ENCODE measurements at places on chromosomes 6 and 20.

DNA sequence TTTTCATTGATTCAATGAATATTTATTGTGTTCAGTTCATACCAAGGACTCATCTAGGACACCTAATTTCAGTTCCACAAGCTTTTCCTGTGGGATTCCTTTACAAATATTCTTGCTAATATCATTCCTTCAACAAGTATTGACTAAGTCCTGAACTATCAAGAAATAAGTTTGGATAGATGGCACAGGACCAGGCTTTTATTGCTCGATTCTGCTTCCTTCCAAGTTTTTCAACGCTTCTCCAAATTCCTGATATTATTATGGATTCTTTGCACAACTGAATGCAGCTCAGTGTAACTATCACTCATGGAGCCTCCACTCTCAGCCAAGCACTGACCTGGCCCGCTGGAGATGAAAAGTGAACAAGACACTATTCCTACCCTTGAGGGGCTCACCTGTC lies 32.7 kb upstream of the COL21A1 start:
- DNase-seq = no peak

- DNase-seq = no peak
Measured at GRCh38 chr6:11113038-11113437, 1.5 kb upstream of the ERVFRD-1 start.

DNA sequence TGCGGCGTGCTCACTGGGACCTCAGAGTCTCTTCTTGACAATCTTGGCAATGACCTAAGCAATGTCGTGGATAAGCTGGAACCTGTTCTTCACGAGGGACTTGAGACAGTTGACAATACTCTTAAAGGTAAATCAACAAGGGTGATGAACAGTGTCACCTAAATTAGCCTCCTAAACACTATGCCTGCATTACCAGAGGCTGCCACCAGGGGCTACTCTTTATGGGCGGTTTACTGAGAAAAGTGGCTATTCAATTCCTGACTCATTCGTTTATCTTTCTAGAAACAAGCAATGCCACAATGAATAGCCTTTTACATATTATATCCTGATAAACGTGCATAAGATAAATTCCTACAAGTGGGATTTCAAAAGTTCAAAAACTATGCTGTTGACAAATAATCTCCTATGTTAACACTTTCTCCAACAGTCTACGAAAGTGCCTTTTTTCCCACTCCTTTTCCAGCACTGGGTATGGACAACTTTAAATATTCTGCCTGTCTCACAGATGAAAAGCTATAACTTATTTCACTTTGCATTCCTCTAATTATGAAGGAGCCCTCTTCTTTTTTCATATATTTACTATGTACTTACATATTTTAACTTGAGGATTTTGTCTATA lies 1.3 kb downstream of the BPIFA2 start:
- DNase-seq = peak; percentile 44

DNA sequence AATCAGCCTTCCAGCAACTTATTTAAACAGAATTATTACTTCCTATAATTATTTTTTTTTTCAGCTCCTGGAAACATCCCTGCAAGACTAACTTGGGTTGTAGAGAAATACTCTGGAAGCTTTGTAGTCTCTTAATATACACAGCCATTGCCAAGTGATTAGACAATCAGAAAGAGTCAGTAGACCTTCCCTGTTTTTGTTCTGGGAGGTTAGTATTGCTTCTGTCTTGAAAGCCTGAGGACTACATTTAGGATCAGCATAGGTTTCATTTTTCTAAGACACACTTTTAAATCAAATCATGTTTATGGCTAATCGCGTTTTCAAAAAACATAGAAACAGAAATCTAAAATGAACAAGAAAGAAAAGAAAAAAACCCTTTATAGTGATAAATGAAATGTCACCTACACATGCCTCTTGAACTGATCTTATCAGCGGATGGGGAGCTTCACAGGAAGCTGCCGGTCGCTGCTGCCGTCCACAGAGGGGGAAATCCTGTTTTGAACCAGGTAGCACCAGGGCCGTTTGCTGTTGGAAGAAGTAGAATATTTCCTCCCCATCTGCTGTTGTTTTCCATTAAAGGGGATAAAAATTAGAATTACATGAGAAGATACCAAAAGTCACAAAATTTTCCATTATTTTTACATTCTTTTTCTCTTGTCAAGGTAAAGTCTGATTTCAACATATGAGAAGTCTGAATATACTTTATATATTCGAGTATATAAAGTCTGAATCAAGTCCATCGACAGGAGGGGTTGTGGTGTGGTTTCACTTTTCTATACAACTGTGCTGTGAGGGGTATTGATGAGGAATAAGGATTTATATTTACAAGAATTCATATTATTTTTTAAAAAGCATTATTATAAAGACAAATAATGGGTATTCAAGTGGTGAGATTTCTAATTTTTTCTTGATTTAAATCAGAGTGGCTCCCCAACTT lies 94.6 kb downstream of the ARMC2 start:
- DNase-seq = no peak

GRCh38 chr20:47674686-47675085 lies 110.6 kb downstream of the SULF2 start:
- no peak for DNase-seq

- DNase-seq = peak; percentile 48
Measured at GRCh38 chr6:70547313-70547712, 19.4 kb upstream of the SDHAF4 start.

- DNase-seq = peak; percentile 92
Measured at GRCh38 chr20:46013829-46014516, 5.3 kb downstream of the MMP9 start.

DNA sequence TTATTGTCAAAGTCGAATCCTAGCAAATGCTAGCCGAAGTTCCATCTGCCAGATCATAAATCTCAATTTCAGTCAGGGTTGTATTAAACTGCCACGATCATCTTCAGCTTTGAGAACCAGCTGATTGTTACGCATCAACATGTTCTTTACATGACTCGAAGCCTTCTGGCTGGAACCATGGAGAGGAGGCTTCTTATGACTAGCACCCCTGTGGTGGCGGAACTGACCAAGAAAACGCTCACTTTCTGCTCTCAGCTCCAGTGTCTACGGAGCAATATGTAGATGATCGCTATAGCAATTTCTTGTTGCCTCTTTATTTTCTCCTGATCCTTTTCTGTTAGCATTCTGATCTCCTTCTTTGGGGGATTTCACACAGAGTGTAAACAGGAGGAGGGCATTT lies 479.4 kb upstream of the SLC35B3 start:
- no peak for DNase-seq

- no peak for DNase-seq
Measured at GRCh38 chr6:100415768-100416167, 49.0 kb downstream of the SIM1 start.

DNA sequence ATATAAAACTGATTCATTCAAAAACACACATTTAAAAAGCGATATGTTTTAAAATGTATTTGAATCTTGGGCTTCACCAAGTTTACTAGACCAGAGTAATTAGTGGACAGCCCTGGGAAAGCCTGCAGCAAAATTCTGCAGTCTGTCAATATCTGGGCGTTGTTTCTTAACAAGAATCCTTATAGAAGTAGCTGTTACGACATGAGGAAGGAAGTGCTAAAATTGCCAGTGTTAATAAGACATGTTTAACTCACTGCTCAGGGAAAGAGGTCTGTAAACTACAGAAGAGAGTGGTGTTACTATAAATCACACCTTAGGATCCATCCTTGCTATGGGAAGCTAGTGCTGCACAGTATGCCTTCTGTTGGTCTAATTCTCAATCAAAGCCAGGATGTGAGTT lies 120.6 kb downstream of the TBX18 start:
- no peak for DNase-seq

DNA sequence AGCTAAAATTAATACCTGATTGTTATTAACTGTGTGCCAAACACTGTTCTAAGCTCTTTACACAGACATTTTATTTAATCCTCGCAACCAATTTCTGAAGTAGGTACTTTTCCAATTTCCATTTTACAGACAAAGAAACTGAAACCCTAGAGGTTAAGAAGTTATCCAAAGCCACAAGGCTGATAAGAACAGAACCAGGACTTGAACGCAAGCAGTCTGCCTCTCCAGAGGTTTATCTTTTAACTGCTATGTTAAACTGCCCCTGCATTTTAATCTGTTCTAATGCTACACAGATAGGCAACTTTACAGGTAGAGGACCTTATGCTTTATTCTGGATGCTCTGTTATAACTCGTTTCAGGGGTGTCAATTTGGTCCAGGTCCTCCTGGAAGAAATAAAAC lies 118.2 kb downstream of the SLC16A10 start:
- DNase-seq = no peak

DNA sequence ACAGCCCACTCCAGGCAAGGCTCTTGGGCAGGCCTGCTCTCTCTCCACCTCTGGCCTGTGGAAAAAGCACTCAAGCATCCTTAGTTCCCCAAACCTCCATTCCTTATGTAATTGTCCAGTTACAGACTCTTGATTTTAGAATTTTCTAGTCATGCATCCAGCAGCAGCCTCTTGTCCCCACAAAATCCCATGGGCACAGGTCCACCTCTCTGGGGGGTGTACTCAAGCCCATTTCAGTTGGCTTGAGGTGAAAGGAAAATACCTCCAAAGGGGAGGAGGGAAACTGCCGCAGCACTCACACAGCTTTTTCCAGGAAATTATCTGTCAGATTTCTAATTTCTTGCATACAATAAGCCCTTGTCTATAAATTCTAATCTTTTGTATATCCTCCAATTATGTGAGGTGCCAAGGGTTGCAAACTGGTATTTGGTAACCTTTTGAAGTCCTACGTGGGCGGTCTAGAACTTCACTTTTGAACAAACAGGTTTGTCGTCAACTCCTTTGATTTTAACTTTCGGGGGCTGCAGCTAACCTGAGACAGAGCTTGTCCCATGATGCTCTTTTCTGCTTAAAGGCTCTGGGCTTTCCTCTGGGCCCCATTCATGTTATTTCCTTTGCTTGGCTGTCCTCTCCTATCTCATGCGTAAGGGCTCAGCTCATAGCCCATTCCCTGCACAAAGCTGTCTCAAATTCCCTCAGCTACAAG lies 104.7 kb upstream of the CEP85L start:
- DNase-seq = no peak

- peak; percentile 59 for DNase-seq
Measured at GRCh38 chr6:13924949-13925881, at the start of gene RNF182. RNF182 (plus strand) TSS chr6:13924952; CDS start chr6:13977120, 52,168 bp downstream.

DNA sequence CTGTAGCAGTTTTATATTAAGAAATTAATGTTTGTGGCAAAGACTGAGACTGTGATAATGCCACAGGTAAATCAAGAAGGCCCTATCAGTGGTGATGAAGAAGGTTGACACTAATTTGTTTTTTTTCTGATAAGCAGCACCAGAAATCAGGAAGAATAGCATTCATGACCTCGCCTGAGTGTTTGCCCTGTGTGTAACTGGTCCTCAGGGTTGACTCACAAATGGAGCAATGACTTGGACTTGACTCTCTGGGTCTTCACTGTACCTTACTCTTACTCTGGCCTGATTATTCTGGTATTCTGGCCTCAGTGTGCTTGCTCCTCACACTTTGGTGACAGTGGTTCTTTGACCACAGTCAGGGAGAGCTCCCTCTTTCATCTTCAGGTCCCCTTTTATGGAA lies 243.9 kb downstream of the HAO1 start:
- DNase-seq = no peak

DNA sequence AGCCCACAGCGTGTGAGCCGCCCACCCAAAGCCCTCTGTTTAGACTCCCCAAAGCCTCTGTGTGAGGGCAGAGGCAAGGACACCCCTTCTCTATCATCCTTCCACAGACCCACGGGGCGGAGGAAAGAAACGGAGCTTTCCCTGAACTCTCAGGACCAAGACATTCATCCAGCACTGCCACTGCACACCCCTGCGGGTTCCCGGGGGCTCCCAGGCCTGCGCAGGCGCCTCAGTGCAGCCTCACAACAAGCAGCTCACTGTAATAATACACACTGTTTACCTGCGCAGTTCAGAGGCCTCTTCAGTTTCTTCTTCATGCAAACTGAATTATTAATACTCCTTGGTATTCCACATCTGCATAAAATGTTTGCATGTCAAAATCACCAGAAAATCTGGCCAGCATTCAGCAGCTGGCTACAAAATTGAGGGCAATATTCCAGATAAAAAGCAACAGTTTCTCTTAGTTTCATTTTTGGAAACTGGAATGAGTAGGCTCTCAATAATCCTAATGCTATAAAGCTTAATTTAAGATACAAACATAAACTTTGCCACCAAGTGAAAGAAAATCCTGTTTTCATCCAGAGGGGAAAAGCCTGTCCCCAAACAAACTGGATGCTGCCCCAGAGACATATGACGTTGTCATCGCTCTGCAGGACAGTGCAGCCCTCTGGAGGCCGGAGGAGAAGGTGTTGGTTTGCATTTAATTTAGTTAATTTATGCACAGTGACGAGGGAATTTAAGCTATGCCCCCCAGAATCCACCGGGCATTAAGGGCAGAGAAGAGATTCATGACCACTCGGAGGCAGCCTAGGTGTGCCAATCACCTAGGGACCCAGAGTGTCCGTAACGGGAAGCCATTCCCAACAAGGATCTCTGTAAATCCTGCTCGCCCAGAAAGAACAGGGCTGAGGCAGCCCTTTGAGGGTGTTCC lies 45.3 kb downstream of the NINL start:
- peak; percentile 63 for DNase-seq

- no peak for DNase-seq
Measured at GRCh38 chr20:52410731-52411234, 219.2 kb upstream of the ZFP64 start.

- DNase-seq = peak; percentile 83
Measured at GRCh38 chr6:1686117-1687098, 76.7 kb downstream of the FOXC1 start.

GRCh38 chr6:142307963-142308748 lies 6.3 kb downstream of the ADGRG6 start:
- DNase-seq = no peak

DNA sequence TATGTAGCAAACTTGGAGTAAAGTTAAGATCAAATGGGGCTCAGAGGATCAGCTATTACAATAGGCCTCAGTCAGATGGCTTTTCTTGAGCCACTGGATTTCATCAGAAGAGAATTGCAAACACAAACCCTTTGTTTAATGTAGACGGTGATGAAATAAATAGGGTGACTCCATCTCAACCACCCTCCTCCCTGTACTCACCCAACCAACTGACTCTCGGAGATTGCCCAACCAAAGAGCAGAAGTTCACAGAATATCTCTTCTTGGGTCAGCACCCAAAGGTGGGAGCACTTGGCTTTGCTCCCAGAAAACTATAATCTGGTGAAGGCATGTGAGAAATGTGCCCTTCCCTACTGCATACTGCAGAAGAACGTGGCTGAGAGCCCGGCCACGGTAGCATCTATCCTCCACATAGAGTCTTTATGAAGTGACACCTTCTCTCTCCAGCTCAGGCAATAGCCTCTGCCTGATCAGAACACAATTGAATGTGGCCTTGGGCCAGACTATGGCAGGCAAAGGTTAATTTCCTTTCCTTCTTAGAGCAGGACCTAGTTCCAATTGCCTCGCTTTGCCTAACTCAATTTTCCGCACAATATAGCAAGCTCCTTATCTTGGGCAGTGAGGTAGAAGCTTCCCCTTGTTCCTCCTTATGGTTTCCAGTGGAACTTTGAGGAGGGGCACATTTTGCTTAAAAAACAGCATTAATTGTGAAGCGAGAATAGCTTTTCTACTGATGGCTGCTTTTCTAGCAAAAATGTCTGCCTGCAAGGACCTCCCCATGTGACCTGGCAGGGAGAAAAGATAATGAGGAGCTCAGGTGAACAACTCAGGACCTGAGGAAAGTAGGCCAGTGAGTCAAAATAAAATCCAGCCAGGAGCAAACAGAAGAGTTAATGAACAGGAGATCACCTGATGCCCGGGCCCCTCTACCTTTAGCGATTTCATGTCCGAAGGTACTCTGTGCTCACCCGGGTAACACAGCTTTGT lies 79.4 kb downstream of the GFOD1 start:
- no peak for DNase-seq

Measured in NCI-H526 (cell line).